Stimulated activated CD8-positive, alpha-beta memory T cell treated with anti-CD3 and anti-CD28 coated beads, Interleukin-7, amount 100 ng/mL, for 4 hours (primary cell): ENCODE measurements at places on chromosomes 16 and 17.

DNA sequence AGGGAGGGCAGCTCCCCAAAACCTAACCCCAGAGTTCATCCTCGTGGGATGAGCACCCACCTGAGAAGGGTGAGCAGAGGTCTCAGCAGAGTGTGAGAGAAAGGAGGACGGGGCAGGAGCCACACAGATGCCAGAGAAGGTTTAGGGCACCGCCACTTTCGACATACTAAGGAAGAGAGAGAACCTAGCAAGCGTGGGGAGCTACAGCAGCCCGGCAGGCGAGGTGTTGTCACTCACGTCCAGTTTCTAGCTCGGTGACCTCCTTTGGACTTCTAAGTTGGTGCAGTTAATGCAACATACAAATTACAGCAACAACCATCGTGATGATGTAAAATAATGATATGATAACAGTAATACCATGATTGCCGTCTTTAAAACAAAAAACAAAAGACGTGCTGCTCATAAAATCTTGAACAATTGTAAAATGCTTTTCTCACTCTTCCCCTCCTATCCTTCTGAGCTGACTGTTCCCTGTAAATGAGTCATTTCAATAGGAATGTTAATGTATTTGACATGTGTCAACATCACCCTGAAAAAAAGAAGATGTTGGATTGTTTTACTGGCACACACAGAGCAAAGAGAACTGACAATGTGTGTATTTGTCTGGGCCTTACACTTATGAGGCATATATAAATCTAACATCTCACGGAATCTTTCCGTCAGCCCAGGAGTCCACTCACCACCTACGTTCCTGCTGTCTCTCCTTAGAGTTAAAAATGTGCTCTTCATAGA, 158.2 kb upstream of the MAF start:
- no peak for DNase-seq

- DNase-seq = no peak
These were observed 42.0 kb upstream of the XYLT1 start for GRCh38 chr16:17512636-17513220.

DNA sequence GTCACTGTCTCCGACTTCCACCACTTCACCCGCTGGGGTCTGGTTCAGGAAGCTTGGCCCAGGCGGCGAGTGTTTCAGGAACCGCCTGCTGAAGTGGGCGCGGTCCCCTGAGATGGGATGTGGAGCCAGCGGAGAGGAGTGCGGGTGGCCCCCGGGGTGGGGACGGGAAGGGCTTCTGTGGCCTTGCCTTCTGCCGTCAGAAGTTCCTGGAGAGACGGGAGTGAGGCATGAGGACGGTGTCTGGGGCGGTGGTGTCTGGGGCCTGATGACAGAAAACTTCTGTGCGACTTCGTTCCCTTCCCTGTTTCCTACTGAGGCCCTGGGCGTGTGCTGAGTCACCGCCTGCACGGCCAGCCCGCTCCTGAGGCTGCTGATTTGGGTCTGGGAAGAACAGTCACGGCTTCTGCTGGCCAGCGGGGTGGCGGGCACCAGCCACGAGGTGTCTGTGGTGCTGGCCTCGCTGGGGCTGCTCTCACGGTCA, 12.3 kb upstream of the NLRC3 start:
- no peak for DNase-seq

- no peak for DNase-seq
These were observed 106.2 kb upstream of the ZNF469 start for GRCh38 chr16:88276591-88276990.

GRCh38 chr16:69477546-69477945, 53.1 kb downstream of the CYB5B start:
- DNase-seq = no peak

GRCh38 chr16:75093598-75094540, 22.7 kb downstream of the LDHD start:
- no peak for DNase-seq

DNA sequence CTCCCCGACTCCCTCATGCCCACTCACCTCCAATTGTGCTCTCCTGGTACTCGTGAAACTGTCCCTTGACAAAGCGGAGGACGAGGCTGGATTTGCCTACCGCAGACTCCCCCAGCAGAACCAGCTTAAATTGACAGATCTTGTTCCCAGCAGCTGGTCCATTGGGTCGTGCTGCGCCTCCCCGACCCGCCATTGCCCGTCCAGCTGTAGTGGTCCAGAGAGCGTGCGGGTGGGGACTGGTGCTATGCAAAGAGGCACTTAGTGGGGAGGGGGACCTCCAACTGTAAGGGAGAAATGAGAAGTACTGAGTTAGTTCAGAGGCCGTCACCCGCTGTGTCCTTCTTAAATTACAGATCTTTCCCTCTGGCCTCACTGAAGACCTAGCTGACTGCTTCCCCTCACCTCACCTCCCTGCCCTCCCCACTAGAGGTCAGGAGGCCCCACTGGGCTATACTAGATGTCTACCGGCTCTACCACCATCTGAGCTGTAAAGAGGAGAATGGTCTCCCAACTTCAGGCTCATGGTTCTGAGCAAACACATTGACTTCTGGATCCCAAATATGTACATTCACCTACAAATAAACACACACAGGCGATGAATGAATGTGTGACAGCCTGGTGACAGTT, 7.8 kb downstream of the HSPB9 start:
- no peak for DNase-seq
